Globus pallidus (tissue), 1 donor: ENCODE measurements at places on chromosomes 7 and 10.
A peak's percentile ranks its signal among the peaks of the same experiment; 100 is the strongest.

DNA sequence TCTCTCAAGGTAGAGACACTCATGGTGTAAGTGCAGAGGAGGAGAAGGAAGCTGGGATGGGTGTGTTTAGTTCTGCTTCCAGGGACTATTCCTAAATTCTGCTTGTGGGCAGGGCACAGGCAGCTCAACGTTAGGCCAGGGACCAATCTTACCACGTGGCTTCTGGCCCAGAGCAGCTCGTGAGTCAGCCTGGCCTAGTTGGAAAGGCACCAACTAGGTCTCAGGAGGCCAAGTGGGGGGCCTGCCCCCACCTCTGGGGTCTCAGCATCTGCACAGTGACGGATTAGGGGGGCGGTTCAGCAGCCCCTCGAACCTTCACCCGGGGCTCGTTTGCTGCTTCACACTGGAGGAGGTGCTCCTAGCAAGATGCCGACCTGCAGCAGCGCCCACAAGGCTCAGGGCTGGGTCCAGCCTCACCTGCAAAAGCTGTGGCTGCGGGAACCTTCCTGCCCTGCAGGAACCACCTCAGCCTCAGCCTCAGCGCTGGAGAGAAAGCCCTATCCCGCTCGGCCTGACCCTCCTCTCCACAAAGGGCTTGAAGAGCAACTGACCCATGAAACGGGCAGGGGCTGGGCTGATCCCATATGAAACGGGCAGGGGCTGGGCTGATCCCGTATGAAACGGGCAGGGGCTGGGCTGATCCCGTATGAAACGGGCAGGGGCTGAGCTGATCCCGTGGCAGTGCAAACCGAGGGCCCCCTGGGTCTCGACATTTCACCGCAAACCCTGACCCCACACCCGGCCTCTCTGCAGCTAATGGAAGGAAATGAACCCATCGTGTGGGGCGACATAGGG, 447.4 kb downstream of the DNAJB6 start:
- DNase-seq = no peak

DNA sequence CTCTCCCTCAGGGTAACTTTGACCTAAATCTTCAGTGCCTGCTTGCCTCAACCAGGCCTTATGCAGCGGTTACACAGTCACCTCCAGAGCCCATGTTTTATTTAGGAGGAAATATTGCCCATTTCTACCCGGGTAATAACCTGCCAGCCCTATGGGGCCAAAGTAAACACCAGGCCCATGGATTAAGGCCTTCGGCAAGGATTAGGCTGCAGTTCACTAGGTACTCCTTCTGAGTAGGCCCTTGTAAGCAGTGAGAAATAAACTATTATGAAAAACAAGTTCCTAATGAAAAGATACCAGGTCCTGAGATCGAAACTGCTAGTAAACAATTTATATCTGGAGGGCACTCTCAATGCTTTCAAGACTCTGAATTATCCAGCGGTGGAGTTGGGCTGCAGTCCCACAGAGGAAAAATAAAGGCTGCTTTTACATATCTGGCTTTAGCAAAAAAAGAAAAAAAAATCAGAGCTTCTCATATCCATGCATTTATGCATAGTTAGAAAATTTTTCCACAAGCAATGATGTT, 3.7 kb upstream of the HOXA10 start:
- no peak for DNase-seq

- no peak for DNase-seq
Observed at GRCh38 chr10:32489901-32490300, 44.0 kb downstream of the CCDC7 start.

DNA sequence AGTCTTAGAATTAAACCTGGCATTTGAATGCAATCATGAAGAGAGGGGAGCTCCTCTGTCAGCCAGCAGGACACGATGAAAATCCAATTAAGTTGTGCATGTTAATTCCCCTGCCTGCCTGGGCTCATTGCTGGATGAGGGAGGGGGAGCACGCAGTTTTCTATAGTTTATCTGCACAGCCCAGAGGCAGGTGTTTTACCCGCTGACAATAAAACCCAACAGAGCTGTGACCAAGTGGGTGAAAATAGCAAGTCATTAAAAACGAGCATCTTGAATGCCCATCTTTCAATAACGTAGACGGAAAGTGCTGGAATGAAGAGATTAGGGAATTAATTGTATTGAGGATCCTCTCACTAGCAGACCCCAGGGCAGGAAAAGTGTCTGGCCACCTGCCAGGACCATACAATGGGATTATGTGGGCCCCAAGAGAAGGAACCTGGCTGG, 100.1 kb upstream of the FAM20C start:
- no peak for DNase-seq

GRCh38 chr10:129631006-129631405, 164.0 kb downstream of the MGMT start:
- no peak for DNase-seq

DNA sequence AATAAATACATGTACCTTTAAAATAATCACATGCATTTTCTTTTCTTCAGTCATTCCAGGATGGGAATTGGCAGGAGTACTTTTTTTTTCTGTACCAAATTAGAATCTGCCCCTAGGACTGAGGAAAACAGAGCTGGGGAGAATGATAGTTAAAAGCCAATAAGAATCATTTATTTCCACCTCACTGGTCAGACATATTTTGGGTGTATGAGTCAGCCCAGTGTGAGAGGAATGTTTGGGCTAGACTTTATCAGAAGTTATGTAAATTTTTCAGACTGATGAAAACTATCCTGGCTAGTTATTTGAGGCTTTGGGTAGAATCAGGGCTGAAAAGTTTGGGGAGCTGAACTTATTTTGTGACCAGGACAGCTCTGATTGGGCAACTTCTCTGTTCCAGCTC, 303.1 kb upstream of the NPSR1 start:
- no peak for DNase-seq

GRCh38 chr10:102702742-102703141, 11.5 kb downstream of the ARL3 start:
- no peak for DNase-seq

- DNase-seq = no peak
Observed at GRCh38 chr7:16916105-16916639, 34.4 kb upstream of the AGR3 start.

DNA sequence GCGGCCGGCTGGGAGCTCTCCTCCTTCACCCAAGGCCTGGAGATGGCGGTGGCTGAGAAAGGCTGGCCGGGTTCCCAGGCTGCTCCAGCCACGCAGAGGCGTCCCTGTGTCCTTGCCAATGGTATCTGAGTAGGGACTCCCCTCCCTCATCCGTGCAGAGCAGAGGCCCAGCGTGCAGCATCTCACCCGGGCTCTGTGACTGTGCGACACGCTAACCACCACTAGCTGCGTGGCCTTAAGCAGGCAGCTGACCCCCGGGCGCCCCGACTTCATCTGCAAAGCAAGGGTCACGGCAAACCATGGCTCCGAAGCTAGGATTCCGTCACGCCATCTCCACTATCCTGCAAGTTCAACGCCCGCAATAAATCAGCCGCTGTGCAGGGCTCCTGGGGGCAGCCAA, 47.2 kb upstream of the TNRC18 start:
- no peak for DNase-seq

- DNase-seq = no peak
Observed at GRCh38 chr10:98390406-98390805, 24.6 kb downstream of the PYROXD2 start.

DNA sequence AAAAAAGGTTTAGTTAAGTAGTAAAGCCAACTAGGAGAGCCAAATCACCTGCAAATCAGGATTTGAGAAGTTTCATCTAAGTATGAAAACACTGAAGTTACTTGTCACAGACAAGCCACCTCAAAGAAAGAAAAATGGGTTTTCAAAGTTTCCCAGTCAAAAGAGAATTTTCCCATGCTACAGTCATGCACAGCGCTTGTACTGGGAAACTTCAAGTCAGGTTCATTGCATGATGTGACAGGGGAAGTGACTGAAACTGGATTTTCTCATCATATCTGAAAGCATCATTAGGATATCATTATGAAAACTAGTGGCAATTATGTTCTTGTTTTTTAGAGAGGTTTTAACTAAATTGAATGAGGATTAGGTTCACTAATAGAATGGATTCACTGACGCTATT, 167.0 kb downstream of the SGMS1 start:
- no peak for DNase-seq

DNA sequence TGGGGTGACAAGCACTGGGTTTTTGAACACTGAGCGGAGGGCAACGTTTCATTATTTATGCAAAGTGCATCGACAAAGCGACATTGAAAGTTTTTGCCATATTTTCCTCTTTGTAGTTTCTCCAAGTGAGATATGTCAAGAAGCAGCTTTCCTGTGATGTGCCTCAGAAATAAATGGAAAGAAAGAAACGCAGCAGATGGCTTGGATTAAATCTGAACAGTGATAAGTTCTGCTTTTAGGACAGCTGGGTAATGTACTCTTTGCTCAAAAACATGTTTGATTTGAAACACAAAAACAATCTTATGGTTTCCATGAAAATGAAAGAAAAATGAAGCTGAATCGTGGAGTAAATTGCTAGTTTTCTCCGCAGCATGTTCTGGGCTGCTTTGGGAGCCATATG, 166.3 kb downstream of the PTPRN2 start:
- DNase-seq = no peak

- DNase-seq = no peak
Observed at GRCh38 chr10:131888186-131888604, 12.6 kb upstream of the PPP2R2D start.

DNA sequence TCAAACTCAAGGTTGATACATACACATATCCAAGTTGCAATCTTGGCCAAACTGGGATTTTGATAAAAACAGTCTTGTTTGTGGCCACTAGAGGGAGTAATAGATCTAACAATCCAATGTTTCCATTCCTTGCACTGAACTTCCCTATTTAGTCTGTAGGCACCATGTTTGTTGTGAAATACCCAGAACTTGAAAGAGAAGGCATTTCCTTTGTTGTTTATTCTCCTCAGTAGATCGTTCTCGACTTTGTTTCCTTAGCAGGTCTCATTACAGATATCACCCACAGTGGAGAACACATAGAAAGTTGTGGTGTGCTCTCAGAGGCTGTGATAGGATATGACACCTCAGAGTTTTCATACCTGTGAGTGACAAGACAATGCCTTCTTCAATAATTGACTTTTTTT, 70.3 kb upstream of the MXI1 start:
- DNase-seq = peak; percentile 83

GRCh38 chr7:8094164-8095140, 125.9 kb downstream of the GLCCI1 start:
- no peak for DNase-seq

DNA sequence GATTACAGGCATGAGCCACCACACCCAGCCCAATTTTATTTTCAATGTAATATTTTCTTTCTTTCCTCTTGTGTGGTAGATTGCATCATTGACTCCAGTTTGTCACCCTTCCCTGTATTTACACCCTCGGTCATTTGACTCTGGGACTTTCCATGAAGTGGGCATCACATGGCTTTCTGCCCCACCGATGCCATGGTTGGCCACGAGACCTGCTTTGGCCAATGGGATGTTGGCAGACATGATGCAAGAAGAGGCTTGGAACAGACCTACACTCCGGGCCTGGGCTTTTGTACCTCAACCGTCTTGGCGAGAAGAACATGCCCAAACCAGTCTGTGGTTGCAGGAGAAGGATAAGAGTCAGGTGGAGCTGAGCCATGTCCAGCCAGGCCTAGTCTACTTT, 38.8 kb upstream of the CACUL1 start:
- no peak for DNase-seq

DNA sequence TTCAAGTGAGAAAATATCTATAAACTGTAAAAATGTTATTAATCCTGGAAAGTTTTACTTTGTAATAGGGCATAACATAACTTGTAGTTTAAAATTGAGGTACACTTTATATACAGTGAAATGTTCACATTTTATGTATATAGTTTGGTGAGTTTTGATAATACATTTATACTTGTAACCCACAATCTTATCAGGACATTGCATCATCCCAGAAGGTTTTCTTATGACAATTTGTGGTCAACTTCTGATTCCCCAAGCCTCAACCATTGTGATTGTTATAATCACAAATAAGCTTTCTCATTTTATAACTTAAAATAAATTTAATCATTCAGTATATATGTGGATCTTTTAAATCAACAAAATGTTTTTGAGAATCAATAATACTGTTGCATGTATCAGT, 151.1 kb downstream of the TFPI2 start:
- DNase-seq = no peak

DNA sequence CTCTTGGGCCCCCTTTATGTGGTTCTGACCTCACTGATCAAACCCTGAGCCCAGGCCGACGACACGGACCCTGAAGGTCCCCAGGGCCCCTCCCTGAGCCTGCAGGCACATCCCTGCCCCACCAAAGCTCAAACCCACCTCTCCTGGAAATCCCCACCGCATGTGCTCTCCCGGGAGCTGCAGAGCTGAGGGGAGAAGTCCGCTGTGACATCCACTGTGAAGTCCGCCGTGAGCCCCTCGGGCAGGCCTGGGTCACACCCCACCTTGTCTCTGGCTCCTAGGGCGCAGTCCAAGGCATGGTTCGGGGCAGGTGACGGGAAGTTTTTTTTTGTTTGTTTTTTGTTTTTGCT, 100.2 kb downstream of the MICALL2 start:
- no peak for DNase-seq

DNA sequence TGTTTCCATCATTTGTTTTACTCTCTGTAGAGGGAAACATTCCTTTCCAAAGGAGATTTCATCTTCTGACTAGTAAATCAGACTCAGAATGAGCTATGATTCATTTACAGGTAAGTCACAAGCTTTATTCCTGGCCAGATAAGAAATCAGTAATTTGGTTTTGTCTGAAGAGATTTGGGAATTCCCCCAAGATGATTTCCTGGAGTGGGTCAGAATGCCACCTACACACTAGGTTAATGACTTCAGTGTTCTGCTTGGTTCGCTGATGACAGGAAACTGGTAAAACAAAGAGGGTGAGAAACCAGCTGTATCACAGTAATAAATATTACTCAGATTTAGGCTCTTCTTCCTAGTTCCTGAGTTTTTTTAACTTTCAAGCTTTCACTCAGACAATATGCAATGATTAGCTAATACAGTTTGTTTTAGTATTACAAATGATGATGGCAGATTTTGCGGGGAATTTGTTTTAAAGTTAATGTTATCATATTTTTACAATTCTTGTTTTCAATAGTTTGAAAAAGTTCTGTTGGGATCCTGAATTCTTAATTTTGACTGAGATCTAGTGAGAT, 8.3 kb upstream of the ASZ1 start:
- no peak for DNase-seq

DNA sequence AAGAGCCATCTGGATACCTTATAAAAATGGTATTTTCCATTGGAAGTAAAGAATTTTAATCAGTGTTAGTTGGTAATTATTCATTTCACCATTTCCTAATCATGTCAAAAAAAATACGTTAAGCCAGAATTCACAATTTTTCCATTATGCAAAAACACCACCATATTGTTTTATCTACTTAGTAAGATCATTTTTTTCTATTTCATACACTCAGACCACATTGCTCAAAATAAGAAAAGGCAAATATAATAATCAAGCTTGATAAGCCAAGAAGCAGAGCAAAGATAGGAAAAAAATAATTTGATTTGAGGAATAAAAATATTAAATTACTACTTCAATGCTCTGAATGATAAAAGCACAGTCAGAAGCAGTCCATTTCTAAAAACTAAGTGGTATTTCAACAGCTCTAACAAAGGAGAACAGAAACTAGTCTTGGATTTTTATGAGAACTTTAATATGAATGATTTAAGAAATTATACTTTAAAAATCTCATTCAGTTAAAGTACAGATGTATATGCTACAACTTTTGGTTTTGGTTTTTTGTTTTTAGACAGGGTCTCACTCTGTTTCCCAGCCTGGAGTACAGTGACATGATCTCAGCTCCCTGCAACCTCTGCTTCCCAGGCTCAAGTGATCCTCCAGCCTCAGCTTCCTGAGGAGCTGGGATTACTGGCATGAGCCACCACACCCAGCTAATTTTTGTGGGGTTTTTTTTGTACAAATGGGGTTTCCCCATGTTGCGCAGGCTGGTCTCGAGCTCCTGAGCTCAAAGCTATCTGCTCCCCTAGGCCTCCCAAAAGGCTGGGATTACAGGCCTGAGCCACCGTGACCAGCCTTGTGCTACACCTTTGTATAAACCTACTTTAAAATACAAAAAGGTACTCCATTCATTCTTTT, 46.6 kb downstream of the LRRN3 start:
- DNase-seq = peak; percentile 13
